ENCODE measurements at places on chromosomes 1 and 21. TPM values are rescaled to one million over a fixed set of nuclear protein-coding genes. Genes with fewer than 3 reads are reported as not detected.

DNA sequence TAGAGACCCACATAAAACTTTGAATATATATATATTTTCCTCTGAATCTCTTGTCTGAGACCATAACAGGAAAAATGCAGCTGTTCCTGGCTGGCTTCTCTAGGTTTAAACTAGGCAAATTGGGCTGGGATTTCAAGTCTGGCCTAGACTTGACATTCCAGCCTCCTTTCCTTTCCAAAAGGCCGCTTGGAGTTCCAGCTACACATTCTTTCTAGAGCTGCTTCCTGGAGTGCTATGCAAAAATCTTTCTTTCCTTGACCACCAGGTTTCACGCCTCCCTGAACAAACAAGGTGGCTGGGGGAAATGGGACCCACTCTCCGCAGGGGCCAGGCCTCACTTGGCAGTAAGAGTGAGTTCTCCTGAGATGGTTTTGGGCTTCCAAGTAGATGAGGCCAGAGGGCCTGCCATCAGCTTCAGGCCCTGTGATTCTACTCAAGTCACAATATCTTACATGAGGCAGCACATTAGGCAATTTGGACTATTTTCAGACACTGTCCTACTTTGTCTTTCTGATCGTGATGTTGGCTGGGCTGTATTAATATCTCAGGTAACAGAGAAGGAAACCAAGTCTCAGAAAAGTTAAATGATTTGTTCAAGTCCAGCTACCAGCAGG lies 102.4 kb downstream of the FAM78B start:
- DNase-seq, result no peak

- DNase-seq, result no peak
Observed at GRCh38 chr1:156244126-156244525, 2.1 kb downstream of the BGLAP start.

- DNase-seq, result no peak
Observed at GRCh38 chr1:193402037-193402436, 215.6 kb upstream of the B3GALT2 start.

DNA sequence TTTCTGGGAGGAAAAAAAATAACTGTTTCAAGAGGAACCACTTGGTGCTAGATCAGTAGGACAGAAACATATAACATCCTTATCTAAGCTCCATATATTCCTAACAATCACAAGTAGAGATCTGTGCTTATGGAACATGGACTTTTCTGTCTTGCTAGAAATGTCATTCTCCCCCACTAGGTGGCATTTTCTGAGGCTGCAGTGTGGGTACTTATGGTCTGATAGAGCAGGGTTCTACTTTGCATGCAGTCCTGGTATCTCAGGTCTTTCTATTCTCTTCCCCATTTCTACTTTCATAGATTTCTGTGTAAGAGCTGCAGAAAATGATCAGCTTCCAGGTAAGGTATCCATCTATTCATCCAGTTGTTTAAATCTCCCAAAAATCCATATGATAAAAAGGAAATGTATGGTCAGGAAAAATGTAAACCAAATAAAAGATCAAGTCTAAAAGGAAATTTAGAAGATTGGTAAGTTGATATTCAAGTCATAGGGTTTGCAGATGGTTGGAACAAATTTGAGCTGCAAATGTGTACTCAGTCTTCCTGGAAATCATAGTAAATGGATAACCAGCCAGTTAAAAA lies 1.5 kb downstream of the ZNF684 start:
- DNase-seq, result peak; percentile 65

VASH2 gene
- 0.44 TPM for total RNA-seq

Measured in M059J (cell line).